ENCODE measurements at places on chromosomes 6 and 20.
A peak's percentile ranks its signal among the peaks of the same experiment; 100 is the strongest.

DNA sequence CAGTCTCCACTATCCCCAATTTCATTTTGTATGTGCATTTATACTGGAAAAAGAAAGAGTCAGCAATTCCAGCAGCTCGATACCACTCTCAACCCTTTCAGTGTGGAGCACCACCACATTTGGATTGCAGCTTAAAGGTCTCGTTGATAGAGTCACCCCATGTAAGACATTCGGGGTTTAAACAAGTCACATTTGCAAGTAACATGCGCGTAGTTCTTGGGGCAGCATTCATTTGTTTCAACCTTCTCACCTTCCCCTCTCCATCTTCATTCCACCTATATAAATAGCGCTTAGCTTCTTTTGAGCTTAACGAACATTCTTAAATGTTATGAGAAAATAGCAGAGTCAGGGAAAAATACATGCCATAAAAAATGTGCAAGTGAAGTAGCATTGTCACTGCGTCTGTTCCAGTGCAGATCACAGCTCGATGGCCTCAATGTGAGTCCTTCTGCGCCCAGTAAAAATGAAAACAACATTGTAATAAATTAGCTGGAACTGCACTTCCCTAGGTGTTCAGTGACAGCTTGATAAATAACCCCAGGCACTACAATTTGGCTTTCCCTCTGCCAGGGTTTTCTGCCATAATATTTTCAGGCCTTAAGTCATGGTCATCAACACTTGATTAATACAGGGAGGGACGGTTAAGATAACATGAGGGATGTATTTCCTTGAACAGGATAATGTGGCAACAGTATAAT lies 737.8 kb upstream of the NRSN1 start:
- no peak for DNase-seq

DNA sequence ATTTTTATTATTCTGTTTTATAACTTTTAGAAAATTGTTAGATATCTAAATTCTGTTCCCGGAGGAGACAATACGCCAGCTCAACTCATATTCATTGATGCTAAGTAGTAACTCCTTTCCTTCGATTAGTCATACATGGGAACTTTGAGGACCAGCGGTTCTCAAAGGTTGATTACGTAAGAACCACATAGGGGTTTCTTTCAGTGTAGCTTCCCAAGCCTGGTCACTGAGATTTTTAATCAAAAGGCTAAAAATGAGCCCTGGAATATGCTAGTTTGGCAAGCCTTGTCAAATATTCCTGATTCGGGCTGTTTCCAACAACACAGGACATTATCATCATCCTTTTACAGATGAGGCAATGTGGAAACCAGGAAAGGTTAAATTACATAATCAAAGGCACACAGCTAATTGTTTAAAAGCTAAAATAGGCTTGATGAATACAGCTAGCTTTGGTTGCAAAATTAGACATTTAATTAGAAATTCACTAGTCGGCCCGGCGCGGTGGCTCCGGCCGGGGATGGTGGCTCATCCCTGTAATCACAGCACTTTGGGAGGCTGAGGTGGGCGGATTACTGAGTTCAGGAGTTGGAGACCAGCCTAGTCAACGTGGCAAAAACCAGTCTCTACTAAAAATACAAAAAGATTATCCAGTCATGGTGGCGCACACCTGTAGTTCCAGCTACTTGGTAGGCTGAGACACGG lies 14.6 kb upstream of the MEI4 start:
- no peak for DNase-seq

DNA sequence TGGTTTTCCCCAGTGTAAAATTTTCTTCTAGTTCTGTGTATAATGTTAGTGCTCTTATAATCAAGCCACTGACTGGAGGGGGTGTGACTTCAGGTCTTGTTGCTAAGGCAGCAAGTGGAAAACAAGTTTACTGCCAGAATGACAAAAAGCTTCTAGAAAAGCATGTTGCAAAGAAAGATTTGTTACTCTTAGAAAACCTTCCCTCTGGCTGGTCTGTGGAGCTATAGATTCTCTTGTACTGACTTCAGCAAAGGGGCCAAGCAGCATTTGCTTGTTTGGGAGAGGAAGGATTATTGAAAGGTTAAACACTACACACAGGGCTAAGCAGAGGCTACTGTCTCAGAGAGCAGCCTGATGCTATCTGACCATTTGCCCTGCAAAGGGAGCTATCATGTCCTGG lies 288.8 kb downstream of the BTBD9 start:
- no peak for DNase-seq

DNA sequence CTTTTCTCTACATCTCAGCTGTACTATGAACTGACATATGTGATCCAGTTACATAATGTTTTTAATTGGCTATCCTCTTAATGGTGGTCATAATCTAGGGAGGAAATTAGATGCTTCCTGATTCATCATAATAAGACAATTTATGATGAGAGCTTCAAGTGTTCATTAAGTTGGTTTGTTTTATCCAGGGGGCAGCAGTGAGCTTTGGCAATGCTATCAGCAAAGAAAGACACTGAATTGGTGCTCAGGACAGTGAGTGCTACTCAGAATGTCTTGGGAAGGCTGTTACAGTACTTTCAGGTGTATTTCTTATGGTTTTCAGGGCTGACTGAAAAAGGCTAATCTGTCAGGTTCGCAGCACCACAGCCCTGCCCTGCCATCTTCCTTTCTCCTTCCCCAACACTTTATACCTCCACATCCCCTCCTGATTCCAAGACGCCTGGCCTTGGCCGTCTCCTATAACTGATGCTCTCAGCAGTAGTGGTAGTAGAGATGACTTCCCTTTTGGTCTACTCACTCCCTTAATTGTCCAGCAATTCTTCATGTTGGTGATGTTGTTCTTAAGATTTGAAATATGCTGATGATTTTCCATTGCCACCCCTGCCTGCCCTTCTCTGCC lies 67.0 kb upstream of the TNFAIP3 start:
- peak; percentile 13 for DNase-seq

DNA sequence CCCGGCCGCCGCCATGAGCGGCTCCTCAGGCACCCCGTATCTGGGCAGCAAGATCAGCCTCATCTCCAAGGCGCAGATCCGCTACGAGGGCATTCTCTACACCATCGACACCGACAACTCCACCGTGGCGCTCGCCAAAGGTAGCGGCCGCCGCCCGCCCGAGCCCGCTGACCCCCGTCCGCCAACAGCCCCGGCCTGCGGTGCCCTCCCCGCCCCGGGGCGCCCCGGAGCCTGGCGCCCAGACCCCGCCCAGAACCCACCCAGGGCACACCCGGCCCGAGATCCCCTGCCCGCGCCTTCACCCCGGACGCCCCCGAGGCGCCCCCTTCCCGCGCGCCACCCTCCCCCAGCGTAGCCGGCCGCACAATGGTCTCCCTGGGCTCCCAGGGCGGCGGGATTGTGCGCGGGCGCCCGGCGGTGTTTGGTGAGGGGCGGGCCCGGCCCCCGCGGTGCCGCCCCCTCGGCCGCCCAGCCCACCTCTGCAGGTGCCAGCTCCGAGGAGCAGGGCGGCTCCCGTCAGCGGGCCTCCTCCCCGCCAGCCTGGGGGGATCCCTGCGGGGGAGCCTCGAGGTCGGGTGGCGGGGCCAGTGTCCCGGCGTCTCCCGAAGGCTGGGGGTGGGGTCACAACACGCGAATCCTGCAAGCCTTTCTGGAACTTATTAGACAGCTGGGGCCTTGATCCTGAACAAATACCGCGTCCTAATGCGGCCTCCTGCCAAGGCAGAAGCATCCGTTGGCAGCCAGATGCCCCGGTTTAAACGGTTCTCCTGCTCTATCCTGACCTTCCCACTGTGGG lies 577 bp downstream of the LSM14B start:
- DNase-seq = no peak

DNA sequence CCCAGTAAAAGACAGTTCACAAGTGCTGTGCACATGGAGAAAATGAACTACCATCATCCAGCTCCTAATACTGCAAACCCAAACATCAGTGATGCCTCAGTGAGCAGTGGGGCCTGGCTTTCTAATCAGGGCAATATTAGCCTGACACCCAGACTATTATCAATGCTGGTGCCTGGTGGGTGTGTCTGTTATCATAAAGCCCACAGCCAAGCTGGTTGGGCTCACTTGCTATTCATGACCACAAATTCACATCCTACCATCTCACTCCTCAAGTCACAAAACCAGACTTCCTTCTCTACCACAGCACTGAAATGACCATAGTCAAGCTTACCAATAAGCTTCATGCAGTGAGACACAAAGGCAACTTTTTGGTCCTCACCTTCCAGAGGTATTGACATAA lies 180.8 kb upstream of the PLN start:
- DNase-seq = no peak

DNA sequence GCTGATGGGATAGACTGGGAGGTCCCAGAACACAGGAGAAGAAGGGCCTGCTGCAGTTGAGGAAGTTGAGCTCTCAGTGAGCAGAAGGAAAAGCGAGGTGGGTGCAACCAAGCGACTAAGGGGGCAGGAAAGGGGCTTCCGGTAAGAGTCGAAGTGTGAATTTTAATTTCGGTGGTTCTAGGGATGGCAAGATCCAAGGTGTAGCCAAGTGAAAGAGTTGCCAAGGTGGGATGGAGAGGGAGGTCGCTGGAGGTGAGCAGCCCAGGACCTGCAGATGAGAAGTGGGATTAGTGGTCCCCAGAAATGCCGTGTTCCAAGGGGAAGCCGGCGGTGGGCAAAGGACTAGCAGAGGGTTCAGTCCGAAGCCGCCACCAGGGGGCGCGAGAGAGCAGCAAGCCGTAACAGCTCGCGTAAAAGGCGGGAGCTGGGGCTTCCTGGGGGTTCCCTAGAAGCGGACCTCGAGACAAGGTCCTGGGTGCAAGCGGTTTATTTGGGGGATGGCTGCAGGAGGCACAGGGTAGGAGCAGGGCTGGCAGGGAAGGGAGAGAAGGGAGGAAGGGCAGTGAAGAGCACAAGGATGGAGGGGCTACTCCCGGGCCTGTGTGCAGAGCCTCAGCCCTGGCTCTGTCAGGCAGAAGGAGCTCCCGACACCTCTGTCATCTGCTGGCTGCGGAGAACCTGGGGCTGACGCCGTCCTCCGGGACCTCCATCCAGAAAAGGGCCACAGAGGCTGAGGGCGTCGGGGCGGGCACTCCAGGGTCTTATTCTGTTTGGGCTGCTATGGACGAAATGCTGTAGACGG lies 103.6 kb downstream of the PAX1 start:
- DNase-seq = no peak

DNA sequence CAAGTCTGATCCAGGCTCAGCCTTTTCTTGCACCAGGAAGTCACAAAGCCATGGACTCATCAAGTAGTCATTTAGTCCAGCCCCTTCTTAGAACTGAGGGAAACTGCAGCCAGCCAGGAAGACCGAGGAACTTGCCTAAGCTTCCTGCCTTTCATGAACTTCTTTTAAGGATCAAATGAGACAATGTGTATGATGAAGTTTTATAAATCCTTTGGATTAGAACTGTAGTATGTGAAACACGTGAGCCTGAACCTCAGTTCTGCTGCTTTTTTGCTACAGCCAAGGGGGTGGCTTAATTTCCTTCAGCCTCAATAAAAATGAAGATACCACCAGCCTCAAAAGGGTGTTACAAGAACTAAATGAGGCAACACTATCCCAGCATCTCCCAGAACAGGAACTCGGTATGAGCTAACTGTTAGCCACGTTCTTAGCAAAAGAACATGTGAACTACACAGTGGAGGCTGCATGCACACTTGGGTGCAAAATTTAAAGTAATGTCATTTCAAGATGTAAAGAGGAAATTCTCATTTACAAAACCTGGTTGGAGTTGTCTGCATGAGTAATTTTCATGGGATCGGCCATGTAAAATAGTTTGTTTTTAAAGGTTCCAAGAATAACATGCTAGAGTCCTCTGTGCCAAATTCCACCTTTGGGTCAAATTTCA lies 76.0 kb upstream of the TBC1D7 start:
- DNase-seq = peak; percentile 64

GRCh38 chr6:24599179-24599578 lies 46.8 kb downstream of the KIAA0319 start:
- no peak for DNase-seq

DNA sequence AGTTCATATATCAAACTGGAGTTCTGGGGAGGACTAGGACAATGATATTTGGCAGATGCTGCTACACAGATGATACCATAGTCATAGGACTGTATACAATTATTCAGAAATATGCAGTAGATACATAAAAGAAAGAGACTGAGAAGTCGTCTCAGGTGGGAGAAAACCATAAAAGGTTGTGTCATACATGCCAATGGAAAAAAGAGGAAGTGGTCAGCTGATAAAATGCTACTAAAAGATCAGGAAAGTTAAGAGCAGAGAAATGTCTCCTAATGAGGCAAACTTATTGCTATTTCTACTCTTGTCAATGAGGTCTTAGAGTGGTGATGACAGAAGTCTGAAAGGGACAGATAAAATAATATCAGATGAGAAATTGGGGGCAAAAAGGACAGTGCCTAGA lies 407.6 kb downstream of the COL12A1 start:
- DNase-seq = no peak

GRCh38 chr6:143743301-143744166 lies 65.8 kb downstream of the PHACTR2 start:
- DNase-seq = peak; percentile 27

DNA sequence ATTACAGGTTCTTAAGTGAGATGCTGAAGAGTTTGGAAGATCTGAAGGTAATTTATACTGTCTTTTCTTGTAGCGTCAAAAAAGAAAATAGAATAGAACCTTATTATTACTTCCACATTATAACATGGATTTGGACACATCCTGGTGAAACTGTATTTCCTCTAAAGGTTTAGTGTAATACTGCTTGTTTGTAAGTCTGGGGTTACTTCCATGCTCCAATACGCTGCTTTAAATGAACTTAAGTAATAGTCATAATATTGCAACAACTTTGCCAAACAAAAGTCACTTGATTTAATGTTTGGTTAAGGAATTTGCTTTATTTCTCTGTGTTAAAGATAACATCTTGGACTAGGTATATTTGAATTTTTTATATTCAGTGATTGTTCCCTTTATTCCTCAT lies 11.5 kb upstream of the SNRNP48 start:
- DNase-seq = no peak

DNA sequence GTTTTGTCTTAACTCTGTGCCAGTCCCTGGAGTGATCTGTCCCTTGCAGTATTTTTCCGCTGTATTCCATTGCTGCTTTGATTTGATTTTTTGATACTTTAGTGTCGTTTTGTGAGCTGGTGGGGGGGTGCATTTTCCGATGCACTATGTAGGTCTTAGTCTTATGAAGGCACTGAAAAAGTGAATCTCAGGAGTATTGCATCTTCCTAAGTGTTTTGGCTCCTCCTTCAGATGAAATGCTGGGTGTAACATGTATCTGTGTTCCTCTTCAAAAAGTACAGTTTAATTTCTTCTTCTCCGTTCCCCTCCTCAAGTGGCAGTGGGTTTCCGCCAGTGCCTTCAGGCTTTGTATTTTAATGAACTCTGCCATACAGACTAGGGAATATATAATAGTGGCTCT lies 580.7 kb upstream of the GJE1 start:
- no peak for DNase-seq

GRCh38 chr6:107061125-107062020 lies 33.4 kb downstream of the MTRES1 start:
- no peak for DNase-seq

GRCh38 chr20:3705491-3705969 lies 6.9 kb downstream of the SIGLEC1 start:
- no peak for DNase-seq

- no peak for DNase-seq
Measured at GRCh38 chr6:52610745-52611355, 34.0 kb upstream of the TRAM2 start.

Data from astrocyte of the cerebellum (primary cell).